CD4-positive, alpha-beta T cell treated with Interleukin-17A for 1 hour (primary cell): ENCODE measurements at places on chromosomes 11 and 22.
A peak's percentile ranks its signal among the peaks of the same experiment; 100 is the strongest.

GRCh38 chr11:134645576-134645975 is 233.5 kb upstream of the B3GAT1 start:
- DNase-seq: no peak

GRCh38 chr11:15107730-15108515 is 6.8 kb upstream of the INSC start:
- no peak for DNase-seq

GRCh38 chr11:17171343-17171742 is 36.4 kb downstream of the PIK3C2A start:
- no peak for DNase-seq

GRCh38 chr11:94537031-94537600 is 6.6 kb upstream of the FUT4 start:
- DNase-seq: no peak

- no peak for DNase-seq
Measured at GRCh38 chr11:75170516-75171201, 19.8 kb downstream of the SLCO2B1 start.

GRCh38 chr22:45397806-45398205 is 15.6 kb downstream of the SMC1B start:
- DNase-seq: peak; percentile 18

GRCh38 chr11:35332524-35332923 is 86.8 kb downstream of the SLC1A2 start:
- no peak for DNase-seq

GRCh38 chr11:75625991-75626888 is 42.6 kb downstream of the MAP6 start:
- DNase-seq: no peak

DNA sequence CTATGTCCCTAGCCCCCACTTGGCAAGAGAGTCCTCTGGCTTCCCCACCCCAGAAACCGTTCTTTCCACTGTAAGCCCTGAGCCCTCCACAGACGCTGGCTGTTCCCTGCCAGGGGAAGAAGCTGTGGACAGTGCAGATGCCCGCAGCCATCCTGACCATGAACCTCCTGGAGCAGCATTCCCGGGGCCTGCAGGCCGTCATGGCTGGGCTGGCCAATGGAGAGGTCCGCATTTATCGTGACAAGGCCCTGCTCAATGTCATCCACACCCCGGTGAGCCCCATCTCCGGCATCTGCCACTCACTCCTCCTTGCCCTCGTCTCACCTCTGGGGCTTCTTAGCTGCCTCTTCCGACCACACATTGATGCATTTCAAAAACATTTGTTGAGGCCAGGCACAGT is 13.2 kb downstream of the BBS1 start:
- DNase-seq: no peak

- no peak for DNase-seq
Measured at GRCh38 chr11:2086239-2087040, 52.7 kb downstream of the IGF2 start.

DNA sequence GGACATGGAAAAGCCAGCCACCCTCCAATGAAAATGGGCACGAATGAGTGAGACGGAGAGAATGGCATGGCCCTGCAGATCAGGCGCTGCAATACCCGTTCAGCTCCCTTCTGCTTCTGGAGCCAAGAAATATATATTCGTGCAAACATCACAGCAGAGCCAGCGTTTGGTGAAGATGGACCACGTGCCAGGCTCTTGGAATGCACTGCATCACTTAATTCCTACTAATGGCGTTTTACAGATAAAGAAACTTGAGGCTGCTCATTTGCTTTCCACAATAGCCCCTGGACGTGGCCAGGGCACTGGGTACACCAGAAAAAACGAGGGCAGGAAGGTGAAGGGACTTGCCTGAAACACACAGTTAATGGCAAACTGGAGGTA is 1.6 kb upstream of the FXYD2 start:
- no peak for DNase-seq

- DNase-seq: no peak
Measured at GRCh38 chr11:31995032-31995431, 95.8 kb upstream of the RCN1 start.

- no peak for DNase-seq
Measured at GRCh38 chr11:76601724-76602123, 68.8 kb downstream of the LRRC32 start.

- DNase-seq: no peak
Measured at GRCh38 chr11:1077417-1078119, 2.9 kb downstream of the MUC2 start.

DNA sequence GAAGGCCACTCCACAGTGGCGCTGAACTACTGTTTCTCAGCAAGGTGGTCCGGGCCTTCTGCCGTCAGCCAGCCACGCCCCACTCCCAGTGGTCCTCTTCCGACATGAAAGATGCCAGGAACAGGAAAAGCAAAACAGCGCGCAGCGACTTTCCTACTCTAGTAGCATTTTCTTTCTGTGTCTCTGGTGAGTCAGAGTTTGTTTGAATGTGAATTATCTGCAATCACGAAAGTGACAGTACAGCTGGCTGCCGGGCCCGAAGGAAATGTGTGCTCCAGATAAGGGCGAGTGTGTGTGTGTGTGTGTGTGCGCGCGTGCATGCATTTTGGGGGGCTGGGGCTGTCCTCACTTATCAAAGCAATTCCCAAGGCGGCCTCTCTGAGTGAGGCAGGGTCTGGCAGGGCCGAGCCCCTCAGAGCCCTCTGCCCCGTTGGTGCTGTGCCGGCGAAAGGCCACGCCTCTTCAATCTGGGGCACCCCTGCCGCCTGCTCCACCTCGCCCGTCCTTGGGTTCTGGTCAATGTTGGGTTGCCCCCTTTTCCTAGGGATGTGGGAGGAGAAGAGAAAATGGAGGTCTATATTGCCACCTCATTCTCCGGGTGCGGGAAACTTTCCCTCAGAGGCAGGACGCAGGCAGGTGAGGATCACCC is 288.5 kb downstream of the KIRREL3 start:
- DNase-seq: no peak

DNA sequence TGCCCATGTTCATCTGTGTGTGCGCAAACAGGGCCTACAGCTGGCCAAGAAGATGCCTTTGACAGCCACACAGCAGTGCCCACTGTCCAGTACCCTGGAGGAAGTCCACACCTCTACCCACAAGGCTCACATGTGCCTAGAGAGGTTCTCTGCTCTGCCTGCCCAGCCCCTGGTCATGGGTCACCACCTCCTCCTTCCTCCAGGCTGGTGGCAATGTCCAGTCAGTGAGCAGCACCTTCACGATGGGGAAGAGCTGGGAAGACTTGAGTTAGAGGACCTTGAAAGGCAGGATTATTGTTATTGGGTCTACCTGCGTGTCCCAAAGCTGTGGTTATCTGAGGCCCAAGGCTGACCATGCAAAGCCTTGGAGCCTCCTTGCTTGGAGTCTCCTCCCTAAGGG is 28.4 kb upstream of the TTC12 start:
- DNase-seq: no peak

- no peak for DNase-seq
Measured at GRCh38 chr22:37128555-37129281, 19.2 kb upstream of the TMPRSS6 start.

DNA sequence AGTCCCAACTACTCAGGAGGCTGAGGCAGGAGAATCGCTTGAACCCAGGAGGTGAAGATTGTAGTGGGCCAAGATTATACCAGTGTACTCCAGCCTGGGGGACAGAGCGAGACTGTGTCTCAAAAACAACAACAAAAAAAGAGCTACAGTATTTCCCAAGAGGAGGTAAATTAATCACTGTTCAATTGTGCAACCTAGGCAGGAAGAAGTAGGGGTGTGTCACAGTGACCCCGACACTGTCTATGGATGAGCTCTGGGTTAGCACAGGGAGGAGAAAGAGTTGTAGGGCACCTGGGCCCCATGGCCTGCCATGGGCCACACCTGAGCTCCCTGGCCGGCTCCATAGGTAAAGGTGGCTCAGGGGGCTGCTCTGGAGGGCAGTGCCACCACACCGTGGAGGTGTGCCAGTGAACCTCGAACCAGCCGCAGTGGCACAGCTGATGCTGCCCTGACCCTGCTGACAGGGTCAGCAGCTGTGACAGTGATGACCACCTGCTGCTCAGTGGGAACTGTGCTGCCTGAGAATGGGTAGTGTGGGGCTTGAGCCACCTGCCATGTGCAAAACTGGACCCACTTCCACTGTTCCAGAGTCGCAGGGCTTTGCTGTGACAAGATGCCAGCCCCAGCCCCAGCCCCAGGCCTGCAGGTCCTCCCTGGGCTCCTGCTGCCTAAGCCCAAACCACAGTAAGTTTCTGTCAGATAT is 84.0 kb upstream of the PITPNB start:
- no peak for DNase-seq

- no peak for DNase-seq
Measured at GRCh38 chr11:115488945-115489344, 15.3 kb downstream of the CADM1 start.

DNA sequence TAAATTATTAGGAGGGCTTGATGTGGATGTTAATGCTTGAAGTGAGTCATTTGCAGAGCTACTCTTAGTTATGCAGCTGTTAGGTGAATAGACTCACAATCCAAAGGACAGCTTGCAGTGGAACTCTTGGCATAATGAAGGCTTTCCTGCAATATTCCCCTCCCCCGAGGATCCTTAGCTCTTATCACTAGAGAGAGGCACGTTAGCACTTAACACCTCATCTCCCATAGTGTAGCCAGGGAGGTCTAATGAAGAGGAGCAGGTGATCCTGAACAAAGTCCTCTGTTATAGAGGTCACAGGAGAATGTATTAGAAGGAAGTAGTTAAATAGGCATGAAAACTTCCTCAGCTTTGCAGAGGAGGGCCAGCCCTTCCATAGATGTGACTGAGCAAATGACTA is 919.2 kb upstream of the FAT3 start:
- DNase-seq: no peak

DNA sequence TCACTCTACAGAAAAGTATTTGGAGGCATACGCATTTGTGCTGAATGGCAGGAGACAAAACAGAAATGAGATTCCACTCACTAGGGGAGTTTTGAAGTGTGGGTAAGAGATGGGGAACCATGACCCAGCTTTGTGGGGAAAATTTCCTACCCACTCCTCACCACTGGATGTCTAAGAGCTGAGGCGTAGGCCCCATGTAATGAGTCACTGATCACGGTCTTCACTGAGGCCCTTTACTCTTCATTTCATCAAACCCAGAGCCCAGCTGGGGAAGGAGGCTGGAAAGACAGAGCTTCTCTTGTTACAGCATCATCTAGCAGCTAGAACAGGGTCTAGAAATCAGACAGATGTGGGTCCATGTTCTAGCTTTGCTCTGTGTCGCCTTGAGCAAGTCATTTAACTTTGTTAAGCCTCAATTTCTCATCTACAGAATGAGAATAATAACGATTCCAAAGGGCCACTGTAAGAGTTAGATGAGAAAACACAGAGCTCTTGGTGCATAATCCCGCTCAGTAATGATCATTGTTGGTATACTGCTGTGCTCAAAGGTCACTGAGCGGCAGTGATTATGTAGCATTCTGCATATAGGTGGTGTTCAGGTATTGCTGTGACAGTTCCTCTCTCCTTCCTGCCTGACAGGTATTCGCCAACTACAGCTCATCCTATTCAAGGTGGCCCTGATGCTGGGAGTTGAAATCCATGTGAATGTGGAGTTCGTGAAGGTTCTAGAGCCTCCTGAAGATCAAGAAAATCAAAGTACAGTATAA is 97.2 kb downstream of the MICAL2 start:
- DNase-seq: no peak

DNA sequence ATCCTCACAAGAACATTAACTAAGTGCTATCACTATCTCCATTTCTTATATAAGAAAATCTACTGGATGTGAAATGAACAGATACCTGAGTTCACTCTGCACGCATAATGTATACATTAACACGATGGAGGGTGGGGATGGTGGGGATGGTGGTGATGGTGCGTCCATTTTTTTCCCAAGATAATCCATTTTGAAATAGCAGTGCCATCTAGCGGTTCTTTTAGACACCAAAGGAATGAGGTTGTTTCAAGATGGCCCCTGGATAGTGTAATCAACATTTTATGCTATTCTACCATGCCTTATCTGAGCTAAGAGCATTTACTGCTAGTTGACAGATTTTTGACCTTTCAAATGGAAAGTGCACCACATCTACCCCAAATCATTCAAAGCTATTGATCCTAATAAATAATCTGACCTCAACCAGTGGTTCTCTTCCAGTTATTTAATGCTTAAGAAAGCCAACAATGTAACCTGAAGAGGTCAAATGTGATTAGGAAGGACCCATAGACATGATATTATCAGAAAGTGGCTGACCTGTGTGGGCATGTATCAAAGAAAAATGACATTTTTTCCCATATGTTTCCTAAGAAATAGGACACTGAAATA is 714.7 kb upstream of the TENM4 start:
- DNase-seq: no peak
